ENCODE measurements at places on chromosomes 2 and 18.

DNA sequence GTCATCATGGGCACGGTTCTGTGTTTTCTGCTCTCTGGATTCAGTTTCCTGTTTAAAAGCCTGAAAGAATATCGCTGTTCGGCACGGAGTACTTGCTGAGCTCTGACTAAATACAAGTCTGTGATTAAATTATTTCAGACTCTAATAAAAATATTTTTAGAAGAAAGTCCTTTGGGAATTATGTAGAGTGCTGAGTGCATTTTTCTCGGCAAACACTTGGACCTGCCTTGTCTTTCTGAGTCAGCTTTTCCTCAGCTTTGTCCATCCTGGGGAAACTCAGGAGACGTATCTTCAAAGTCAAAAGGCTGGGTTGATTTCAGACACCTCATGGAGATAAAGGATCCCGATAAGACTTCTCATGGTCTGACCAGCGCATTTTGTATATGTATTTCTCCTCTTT lies 45.9 kb downstream of the IL1R2 start:
- peaks cover 7% of the 10 kb centered on the region for H3K4me1 ChIP-seq
- no peaks in the 10 kb centered on the region for H3K27me3 ChIP-seq
- no peak for DNase-seq
- H3K27ac ChIP-seq: peak overlapping the region; percentile 78
- H3K4me3 ChIP-seq: no peak overlapping the region
- no peaks in the 10 kb centered on the region for H3K36me3 ChIP-seq

- no peak for DNase-seq
- no peak overlapping the region for H3K27ac ChIP-seq
- H3K4me3 ChIP-seq: no peak overlapping the region
- H3K4me1 ChIP-seq: no peaks in the 10 kb centered on the region
- H3K36me3 ChIP-seq: no peaks in the 10 kb centered on the region
Observed at GRCh38 chr2:7452110-7452876, 535.1 kb downstream of the RNF144A start.

DNA sequence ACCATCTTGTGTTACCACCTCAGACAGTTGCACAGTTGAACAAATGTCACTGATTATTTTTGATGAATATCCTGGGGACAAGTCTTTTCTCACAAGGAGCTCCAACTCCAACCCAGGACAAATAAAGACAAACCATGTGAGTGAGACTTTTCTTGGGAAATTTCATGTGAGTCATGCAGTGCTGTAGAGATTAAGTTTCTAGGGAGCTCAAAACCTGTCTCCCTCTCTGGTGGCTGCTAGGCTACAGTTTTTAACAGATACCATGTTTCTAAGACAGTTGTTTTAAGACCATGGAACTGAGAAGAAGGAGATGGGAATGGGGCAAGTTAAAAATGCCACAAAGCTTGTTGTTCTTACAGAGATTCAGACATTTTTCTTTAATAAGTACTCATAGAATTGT lies 255.5 kb downstream of the RIT2 start:
- no peak for DNase-seq
- no peaks in the 10 kb centered on the region for H3K36me3 ChIP-seq
- no peak overlapping the region for H3K4me3 ChIP-seq
- no peaks in the 10 kb centered on the region for H3K27me3 ChIP-seq
- no peak overlapping the region for H3K27ac ChIP-seq
- H3K4me1 ChIP-seq: no peaks in the 10 kb centered on the region

DNA sequence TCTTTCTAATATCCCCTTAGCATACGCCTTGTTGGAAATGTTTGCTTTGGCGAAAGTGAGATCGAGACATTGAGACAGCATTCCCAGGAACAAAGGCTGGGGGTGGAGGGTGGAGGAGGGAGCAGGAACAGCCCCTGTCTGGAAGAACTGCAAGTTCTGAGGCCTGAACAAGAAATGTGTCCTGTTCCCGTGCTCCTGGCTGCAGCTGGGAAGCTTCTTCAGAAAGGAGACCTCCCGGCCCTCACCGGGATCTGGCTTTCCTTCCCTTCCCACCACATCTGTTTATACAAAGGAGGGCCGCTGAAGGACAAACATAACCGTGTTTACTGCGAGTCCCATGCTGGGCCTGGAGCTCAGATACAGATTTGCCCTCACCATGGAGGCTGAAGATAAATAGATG lies 35.9 kb downstream of the AFF3 start:
- H3K36me3 ChIP-seq: no peaks in the 10 kb centered on the region
- no peak overlapping the region for H3K4me3 ChIP-seq
- no peaks in the 10 kb centered on the region for H3K4me1 ChIP-seq

DNA sequence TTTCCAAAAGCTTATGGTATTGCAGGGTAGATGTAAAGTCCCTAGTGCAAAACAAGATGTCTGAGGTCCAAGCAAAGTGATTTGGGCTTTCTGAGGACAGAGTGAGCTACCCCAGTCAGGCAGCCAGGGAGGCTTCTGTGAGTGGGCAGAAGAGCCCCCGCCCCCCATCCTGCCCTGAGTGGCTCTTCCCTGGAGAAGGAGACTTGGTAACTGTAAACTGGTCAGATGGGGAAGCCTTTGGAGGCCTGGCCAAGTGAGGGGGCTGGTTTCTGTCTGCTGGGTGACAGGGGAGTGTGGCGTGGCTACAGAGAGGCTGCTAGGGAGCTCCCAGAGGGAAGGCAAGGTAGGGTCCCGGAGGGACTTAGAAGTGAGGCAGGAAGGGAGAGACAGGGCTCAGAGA lies 181.3 kb upstream of the HAAO start:
- no peak for DNase-seq
- H3K36me3 ChIP-seq: no peaks in the 10 kb centered on the region
- no peak overlapping the region for H3K4me3 ChIP-seq

- H3K36me3 ChIP-seq: no peaks in the 10 kb centered on the region
- no peaks in the 10 kb centered on the region for H3K4me1 ChIP-seq
- H3K27ac ChIP-seq: no peak overlapping the region
- no peak for DNase-seq
- H3K4me3 ChIP-seq: no peak overlapping the region
Observed at GRCh38 chr2:13537771-13538349, 821.1 kb downstream of the TRIB2 start.

- no peak overlapping the region for H3K4me3 ChIP-seq
- no peak overlapping the region for H3K27ac ChIP-seq
- H3K4me1 ChIP-seq: no peaks in the 10 kb centered on the region
- no peak for DNase-seq
Observed at GRCh38 chr18:68399721-68400120, 315.2 kb downstream of the TMX3 start.

Data from gastrocnemius medialis (tissue), 4 donors.